ENCODE measurements at places on chromosomes 12 and 14. TPM values are rescaled to one million over a fixed set of nuclear protein-coding genes. Genes with fewer than 3 reads are reported as not detected.
A peak's percentile ranks its signal among the peaks of the same experiment; 100 is the strongest.

DNA sequence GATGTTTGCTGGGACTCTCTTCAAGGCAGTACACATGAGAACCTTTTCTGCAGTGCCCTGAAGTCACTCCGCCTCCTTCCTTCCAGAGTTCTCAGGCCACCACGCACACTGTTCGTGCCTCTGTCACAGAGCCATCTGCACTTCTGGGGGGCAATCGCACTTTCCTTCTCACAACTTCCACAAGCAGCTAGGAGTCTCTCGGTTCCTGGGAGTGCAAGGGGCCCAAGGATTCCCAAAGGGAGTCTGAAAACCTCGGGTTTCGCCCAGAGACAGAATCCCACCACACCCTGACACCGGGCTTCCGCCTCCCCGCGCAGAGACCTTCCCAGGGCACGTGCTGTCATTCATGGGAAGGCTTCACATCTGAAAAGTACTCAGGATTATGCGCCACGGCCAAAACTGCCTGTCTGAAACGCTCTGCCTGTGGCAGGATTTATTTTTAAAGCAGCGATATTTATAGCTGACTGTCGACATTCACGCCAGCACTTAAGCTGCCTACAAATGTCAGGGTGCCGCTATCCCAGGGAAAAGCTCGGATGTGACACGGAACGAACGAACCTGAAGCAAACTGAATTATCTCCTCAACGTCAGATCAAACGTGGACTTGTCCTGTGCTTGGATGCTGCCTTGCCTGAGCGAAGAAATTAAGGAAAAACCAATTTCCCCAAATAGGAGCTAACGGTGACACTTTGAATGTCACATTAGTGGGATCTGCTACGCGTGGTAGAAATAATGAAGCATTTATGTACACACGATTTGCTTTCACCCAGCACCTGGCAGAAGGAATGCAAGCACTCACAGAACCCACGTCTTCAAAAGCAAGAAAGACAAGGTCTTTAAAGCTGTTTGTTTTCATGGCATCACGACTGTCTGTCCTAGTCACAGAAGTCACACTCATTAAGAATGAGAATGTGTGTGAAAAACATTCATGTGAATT, 154.0 kb downstream of the PIWIL1 start:
- H3K4me1 ChIP-seq: no peaks in the 10 kb centered on the region
- no peaks in the 10 kb centered on the region for H3K27me3 ChIP-seq
- no peaks in the 10 kb centered on the region for H3K36me3 ChIP-seq
- DNase-seq: no peak
- no peak overlapping the region for H3K27ac ChIP-seq

DNA sequence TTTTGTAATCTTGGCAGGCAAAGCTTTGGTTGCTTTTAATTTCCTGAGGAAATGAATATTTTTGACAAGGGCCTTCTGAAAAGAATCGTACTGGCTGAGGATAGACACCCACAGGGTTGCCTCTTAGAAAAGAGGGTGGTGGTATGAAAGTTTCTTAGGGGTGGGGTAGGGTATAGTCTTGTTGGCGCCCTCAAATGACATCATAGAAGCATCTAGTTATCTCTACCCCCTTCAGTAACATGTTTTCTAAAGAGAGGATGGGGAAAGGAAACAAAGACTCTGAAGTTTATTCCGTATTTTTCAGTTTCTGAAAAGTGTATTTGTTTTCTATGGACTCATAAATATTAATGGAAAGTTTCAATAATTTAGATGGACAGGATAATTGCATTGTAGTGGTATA, 13.7 kb downstream of the PRKCH start:
- H3K4me3 ChIP-seq: peak overlapping the region; percentile 70
- DNase-seq: no peak

DNA sequence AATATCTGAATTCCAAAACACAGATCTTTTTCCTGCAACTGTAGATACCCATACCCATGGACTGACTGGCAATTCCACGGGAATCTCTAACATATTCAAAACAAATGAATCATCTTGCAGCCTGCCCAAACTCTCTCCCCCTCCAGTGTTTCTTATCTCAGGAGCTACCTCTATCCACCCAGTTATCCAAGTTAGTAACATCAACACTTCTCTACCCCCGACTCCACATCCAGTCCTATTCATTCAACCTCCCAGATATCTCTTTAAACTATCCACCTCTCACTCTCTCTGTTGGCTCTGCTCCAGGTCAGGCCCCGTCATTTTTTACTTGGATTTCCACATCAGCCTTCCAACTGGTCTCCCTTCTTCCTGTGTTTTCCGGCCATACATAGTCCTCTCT, 6.7 kb upstream of the KCNH5 start:
- H3K36me3 ChIP-seq: no peaks in the 10 kb centered on the region
- H3K4me1 ChIP-seq: no peaks in the 10 kb centered on the region
- no peak overlapping the region for H3K27ac ChIP-seq
- DNase-seq: no peak
- no peak overlapping the region for H3K4me3 ChIP-seq

DNA sequence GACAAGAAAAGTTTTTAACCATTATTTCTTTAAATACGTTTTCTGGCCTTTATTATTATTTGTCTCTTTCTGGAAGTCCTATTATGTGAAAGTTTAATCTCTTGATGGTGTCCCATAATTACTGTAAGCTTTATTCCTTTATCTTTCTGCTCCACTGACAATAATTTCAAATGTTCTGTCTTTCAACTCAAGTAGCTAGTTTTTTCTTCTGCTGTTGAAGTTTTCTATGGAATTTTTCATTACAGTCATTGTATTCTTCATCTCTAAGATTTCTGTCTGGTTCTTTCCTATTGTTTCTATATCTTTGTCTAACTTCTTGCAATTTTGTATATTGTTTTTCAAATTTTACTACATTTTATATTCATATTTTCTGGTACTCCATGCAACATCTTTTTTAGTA, 173.6 kb upstream of the MGAT4C start:
- DNase-seq: no peak
- no peaks in the 10 kb centered on the region for H3K36me3 ChIP-seq
- H3K4me3 ChIP-seq: no peak overlapping the region
- no peaks in the 10 kb centered on the region for H3K27me3 ChIP-seq
- no peaks in the 10 kb centered on the region for H3K4me1 ChIP-seq

The MYF6 gene
- not detected for total RNA-seq
